Esophagus muscularis mucosa (tissue), 4 donors: ENCODE measurements at places on chromosomes 7 and 10. TPM values are rescaled to one million over a fixed set of nuclear protein-coding genes. Genes with fewer than 3 reads are reported as not detected.
A peak's percentile ranks its signal among the peaks of the same experiment; 100 is the strongest.

GRCh38 chr7:130486954-130487436, 4.9 kb upstream of the MEST start:
- DNase-seq = no peak
- H3K36me3 ChIP-seq = no peaks in the 10 kb centered on the region
- H3K27me3 ChIP-seq = no peaks in the 10 kb centered on the region
- H3K27ac ChIP-seq = no peak overlapping the region

DNA sequence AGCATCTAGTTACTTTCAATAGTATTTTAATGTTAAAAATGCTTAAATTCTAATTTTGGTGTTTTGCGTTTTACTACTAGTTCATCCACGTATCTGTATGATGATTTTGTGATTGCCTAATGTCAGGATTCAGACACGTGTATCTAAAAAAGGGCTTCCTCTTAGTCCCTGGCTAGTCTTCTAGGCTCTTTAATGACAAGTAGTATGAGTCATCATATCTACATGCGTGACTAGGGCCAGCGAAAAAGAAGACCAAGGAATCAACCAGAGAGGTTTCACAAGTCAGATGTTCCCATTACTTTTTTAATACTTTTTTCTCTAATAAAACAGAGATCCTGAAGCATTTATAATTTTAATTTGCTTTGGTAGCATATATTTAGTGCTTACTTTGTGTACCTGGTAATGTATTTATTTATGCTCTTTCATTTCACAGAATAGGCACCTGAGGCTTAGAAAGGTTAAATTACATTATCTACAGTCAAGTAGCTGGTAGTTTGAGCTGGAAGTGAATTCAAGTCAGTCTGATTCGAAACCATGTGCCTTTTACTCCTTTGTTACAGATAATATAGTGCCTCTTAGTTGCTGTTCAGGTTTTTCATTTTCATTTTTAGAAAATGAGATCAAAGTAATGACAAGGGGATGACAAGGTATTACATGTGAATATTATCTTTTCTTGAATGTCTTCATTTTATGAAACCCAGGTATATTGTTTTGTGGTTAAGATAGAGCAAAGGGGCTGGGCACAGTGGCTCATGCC, 140.3 kb downstream of the FOXP2 start:
- no peak for DNase-seq
- H3K4me3 ChIP-seq = no peak overlapping the region
- no peaks in the 10 kb centered on the region for H3K36me3 ChIP-seq
- peaks cover 5% of the 10 kb centered on the region for H3K4me1 ChIP-seq

DNA sequence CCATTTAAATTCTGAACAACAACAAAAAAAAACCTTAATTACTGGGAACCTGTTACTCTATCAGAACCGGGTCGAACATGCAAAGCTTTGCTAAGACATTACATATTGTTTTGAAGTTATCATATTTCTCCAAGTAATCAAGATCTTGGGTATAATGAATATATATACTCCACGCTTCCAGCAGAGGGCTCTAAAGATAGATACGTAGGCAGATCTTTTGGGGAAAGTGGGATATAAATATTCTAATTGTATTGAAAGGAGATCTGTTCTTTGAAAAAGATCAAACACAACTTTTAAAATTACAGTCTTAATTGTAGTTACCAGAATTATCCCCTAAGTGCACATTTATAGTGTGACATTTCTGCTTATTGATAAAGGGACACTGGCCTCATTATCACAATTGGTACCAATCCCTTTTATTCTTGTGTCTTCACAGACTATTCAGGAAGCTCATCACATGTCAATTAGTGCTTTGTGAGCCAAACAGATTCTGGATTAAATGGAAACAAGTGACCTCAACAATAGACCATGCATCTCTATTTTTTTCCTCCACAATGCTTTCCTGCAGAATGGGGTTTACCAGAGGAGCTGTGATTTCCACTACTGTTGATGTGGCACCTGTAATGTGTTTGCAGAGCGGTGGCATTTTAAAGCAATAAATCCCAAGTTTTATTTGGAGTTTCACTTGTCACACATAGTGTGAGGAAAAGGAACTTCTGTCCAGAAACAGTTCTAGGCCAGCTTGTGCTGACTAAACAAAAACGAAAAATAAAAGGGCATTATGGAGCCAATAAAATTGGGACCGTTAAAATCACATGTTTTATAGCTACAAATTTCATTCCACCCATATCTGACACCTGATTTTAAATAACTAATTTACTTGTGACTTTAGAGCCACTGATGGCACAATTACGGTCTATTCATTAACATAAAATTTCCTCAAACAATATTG, 122.4 kb downstream of the CTTNBP2 start:
- no peak for DNase-seq
- no peaks in the 10 kb centered on the region for H3K27me3 ChIP-seq
- H3K4me1 ChIP-seq = no peaks in the 10 kb centered on the region

DNA sequence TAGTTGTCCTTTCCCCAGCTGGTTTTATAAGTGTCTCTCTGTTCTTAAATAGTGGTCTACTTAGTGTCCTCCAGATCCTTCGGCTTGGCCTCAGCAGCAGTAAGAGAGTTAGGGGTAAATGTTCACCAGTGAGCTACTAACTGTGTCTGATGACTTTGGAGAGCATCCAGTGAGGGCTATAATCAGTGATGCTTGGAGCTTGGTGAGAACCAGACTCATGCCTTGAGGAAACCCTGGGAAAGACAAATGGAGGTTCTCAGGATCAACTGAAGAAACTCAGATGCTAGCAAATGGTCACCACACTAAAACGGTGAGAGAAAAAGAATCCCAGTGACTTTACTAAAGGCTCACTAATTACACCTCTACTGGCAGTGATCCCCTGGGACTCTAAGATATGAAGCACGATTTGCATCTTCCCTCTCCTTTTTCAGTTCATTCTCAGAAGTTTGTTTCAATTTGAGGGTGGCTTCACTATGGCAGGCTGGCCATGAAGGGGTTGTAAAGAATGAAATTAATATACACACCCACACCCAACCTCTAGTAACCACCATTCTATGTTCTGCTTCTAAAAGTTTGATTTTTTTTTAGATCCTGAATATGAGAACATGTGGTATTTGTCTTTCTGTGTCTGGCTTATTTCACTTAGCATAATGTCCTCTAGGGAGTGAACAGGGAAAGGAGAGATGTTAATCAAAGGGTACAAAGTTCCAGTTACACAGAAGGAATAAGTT, 177.9 kb downstream of the PDE1C start:
- no peak for DNase-seq
- no peaks in the 10 kb centered on the region for H3K27me3 ChIP-seq
- H3K4me3 ChIP-seq = no peak overlapping the region

- H3K4me3 ChIP-seq = no peak overlapping the region
- no peaks in the 10 kb centered on the region for H3K36me3 ChIP-seq
- no peak overlapping the region for H3K27ac ChIP-seq
- no peaks in the 10 kb centered on the region for H3K4me1 ChIP-seq
- no peaks in the 10 kb centered on the region for H3K27me3 ChIP-seq
Observed at GRCh38 chr10:113178771-113179170, 228.7 kb downstream of the TCF7L2 start.

DNA sequence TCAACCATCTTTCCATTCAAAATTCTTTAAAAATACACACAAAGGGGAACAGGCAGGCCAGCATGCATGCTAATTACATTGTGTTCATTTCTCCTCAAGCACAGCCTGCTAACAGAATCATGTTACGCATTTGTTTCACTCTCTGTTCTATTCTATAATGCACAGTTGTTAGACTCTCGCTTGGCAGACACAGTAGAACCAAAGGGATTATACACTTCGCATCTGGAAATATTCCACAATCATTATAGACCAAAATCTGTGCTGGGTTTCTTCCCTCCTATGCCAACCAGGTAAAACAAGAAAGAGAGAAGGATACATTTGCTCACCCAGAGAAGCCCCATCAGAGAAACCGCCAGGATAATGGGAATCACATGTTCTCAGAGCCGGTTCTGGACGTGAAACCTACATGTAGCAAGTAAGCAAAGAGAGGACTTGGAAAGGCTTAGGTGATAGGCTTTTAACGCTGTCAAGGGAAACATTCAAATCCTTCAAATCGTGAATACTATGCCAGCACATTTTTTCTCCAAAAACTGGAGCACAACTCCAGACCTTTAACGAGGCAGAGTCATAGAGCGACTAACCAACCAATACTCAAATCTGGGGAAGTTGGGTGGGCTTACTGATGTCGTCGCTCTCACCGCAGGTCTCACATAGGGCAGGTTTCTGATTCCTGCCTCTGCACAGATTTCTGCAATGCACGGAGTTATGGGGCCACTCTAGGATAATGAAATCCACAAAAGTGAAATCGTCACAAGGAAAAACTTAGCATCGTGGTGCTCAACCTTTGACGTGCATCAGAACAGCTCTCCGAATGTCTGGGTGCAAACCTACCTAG, 380.5 kb upstream of the AUTS2 start:
- no peaks in the 10 kb centered on the region for H3K27me3 ChIP-seq
- H3K4me3 ChIP-seq = peak overlapping the region; percentile 16
- no peaks in the 10 kb centered on the region for H3K36me3 ChIP-seq

- no peak overlapping the region for H3K27ac ChIP-seq
- no peaks in the 10 kb centered on the region for H3K27me3 ChIP-seq
- H3K36me3 ChIP-seq = peaks cover 17% of the 10 kb centered on the region
- H3K4me1 ChIP-seq = no peaks in the 10 kb centered on the region
- DNase-seq = no peak
Observed at GRCh38 chr10:92969151-92969550, 91.4 kb upstream of the CYP26C1 start.

VSTM4 gene
- 10.0 TPM for total RNA-seq

SPDYE9 gene
- total RNA-seq = not detected

TMEM176B gene
- 56.7 TPM for total RNA-seq

C10orf95 gene
- 1.0 TPM for total RNA-seq
